ELF-1 (cell line): ENCODE measurements at places on chromosomes 6 and 20.

DNA sequence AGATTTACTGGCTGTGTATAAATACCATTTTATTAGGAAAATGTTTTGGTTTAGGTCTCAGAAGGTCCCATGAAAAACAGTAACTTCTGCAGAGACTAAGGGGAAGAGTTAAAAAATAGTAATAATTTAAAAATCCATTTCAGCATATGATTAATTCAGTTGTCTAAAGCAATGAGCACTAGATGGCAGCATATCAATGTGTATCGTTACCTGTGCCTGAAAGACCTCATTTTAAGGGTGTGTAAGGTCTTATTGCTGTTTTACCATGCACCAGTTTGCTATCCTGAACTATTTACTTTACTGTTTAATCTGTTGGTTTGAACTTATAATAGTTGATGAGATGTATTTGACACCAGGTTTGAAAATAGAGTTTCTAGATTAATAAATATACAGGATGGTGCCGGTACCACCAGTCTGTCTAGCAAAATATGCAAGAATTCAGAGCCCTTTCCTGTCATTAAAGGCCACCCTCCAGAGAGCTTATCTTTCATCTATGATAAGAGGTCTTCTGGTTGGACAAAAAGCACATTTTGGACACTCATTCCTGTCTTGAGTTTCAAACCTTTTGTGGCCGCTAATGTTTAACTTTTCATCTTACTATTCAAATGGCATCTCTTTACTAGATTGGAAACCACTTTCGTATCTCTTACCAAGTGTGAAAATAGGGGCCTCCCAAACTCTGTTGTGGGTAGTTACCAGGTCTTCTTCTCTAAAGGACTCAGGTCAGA is 8.9 kb upstream of the AHI1 start:
- DNase-seq, result no peak

DNA sequence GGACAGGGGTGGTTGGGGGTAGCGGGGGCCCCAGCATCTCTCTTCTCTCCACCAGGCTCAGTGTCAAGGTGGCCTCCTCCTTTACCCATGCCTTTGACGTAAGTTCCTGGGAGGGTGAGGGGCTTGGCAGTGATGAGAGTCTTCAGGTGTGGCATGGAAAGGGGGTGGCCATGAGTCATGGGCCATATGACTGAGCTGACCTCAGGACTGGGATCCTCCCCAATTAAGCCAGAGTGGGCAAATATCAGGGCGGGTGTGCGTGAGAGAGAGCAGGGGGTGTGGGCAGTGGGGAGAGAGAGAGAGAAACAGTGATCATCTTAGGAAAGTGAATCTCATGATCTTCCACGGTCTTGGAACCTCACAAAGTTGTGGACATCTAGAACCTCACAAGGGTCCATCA is 8.2 kb upstream of the BPIFB4 start:
- DNase-seq, result no peak

DNA sequence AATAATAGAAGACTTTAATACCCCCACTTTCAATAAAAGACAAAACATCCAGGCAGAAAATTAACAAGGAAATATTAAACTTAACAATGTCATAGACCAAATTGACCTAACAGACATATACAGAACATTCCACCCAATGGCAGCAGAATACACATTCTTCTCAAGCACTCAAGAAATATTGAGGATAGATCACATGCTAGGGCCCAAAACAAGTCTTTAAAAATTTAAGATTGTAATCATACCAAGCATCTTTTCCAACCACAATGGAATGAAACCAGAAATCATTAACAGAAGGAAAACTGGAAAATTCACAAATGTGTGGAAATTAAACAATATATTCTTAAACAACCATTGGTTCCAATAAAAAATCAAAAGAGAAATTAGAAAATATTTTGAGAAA is 161.0 kb downstream of the COL12A1 start:
- DNase-seq, result no peak

GRCh38 chr6:15386756-15387112 is 140.9 kb downstream of the JARID2 start:
- DNase-seq, result no peak

- no peak for DNase-seq
Observed at GRCh38 chr20:8394308-8394945, 262.4 kb downstream of the PLCB1 start.

DNA sequence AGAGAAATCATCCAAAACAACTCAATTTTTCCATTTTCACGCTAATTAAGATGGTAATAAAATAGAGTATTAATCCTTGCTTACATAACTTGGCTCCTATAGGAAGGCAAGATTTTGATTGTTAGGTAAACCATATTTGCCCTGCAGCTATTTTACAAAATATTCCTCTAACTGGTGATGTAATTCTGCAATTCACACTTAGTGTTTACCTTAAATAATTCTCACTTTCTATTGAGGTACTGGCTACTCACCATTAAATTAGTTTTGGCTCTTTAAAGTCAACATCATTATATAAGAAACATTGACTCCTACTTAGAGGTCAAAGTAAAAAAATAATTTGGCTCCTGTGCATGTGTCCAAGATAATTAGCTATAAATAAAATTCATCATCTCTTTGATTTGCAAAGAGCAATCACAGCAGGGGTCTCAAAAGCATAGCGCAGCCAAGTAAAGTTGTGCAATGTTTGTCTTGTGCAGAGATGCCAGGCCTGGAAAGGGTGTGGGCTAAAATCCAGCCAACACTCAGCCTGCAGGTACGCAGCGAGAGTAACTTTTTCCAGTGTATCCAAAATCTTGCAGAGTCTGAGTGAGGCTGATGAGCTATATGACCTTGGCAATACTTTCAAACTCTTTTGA is 501.2 kb downstream of the MMUT start:
- DNase-seq, result no peak

- DNase-seq, result peak; percentile 51
Observed at GRCh38 chr20:59765599-59766177, 161.3 kb downstream of the PHACTR3 start.

- no peak for DNase-seq
Observed at GRCh38 chr6:53889365-53889764, 94.6 kb downstream of the LRRC1 start.

DNA sequence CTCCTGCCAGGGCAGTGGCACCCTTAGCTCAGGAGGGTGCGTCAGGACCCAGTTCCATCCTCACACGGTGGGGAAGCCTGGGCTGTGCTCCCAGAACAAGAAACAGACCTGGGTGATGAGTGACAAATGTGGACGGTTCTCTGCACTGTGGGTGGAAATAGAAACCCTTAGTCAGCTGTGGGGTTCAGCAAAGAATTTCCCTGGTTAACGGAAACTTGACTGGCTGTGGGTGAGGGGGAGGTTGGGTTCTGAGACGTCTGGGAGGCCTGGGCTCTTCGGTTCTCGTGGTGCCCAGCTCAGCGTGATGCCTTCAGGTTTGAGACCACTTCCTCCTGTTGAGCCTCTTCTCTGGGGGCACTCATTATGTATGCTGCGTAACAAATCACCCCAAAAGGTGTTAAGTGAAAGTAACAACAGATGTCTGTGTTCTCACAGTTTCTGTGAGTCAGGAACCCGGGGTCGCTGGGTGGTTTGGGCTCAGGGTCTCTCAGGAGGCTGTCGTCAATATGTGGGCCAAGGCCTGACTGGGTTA is 53.1 kb upstream of the FAM83D start:
- no peak for DNase-seq

- peak; percentile 3 for DNase-seq
Observed at GRCh38 chr6:146434732-146435390, 108.8 kb upstream of the RAB32 start.

GRCh38 chr6:139372326-139373153 is 1.9 kb downstream of the CITED2 start:
- DNase-seq, result no peak

GRCh38 chr6:114362957-114363356 is 20.1 kb upstream of the HS3ST5 start:
- no peak for DNase-seq

- DNase-seq, result no peak
Observed at GRCh38 chr6:95244751-95245150, 332.6 kb upstream of the MANEA start.

- DNase-seq, result no peak
Observed at GRCh38 chr6:162463576-162463975, 264.0 kb downstream of the PRKN start.

DNA sequence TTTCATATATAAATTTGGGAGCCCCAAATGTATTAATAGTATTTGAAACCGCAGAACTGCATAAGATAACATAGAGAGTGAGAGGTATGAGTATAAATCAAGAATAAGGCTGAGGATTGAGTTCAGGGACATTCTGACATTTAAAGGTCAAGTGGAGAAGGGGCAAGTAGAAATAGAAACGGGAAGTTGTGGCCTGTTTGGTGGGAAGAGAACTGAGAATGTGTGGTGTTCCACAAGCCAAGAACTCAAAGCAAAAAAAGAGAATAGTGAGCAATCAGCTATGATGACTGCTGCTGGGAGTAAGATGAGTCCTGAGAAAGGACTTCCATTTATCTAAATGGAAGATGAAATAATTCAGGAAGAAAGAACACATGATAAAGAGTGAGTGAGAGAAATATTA is 418.4 kb downstream of the CD109 start:
- DNase-seq, result no peak

DNA sequence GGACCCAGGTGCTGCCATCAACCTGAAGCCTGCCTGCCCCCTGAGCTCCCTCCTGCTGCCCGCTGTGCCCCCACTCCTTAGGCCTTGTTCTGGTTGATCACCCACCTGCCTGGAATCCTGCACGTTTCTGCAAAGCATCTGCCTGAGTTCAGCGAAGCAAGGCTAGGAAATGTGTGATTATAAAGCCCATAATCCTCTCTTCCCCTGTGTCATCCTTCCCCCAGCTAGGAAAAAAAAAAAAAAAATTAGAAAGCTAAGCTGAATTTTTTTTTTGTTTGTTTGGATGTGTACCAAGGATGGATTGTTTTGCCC is 93.2 kb downstream of the FOXA2 start:
- no peak for DNase-seq

DNA sequence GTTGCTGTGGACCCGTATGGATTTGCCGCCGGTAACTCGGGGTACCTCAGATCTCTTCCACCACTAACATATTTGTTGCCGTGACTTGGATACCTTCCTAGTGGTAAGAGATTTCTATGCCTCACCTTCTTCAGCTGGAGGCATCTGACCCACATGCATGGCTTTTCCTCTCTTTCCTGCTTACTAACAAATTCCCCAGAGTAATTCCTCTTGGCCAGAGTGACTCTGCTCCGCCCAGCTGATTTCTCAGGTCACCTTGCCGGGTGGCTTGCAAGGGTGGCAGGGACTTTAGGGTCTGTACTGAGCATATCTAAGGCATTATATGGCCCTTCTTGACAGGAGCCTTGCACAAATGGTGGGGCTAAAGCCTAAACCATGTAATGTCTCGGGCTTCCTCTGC is 38.2 kb downstream of the FAM184A start:
- peak; percentile 33 for DNase-seq

DNA sequence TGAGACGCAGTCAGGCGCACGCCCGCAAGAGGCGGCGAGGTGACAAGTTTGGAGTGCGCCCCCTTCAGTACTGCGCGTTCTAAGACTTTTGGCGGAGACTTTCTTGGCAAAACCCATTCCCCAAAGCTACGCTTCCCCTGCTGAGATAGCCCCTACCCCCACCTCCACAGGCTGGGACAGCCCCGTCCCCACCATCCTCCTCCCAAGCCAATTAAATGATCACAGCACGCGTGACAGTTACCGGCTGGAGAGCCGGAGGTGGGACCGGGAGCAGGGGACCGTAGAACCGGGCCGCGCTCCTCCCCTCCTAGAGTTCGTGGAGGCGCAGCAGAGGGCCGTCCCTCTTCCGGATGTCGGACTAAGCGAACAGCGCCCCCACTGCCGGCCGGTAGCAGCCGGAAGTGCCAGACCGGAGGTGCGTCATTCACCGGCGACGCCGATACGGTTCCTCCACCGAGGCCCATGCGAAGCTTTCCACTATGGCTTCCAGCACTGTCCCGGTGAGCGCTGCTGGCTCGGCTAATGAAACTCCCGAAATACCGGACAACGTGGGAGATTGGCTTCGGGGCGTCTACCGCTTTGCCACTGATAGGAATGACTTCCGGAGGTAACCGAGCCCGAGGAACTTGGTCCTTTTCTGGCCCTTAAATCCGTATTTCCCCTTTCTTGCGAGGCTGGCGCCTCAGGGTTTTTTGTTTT is at the start of gene TOMM6:
Gene TOMM6, plus strand, starts transcription at position 476 of the 699 bp plus-strand sequence. Its CDS starts 4 bp downstream, at position 480.
- peak; percentile 98 for DNase-seq

- peak; percentile 59 for DNase-seq
Observed at GRCh38 chr6:41700463-41701347, 34.7 kb downstream of the TFEB start.

GRCh38 chr20:48120120-48120519 is 334.8 kb upstream of the SULF2 start:
- DNase-seq, result no peak

DNA sequence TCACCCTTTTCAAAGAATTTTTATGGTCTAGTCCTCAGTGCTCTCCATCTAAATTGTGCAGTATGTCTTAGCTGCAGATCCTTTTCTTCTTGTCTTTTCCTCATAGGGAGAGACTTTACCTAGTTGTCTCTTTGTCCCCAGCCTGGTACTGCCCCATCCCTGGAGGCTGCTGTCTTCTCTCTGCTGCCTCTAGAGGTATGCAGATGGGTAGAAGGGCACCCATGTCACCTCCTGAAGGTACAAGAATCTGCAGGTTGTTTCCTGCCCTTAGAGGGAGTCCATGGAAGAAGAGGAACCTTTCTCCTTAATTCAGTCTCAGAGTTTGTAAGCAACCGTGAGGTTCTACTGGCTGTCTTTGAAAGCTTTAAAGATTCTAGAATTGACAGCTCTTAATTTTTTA is 39.1 kb downstream of the MCM8 start:
- no peak for DNase-seq

- no peak for DNase-seq
Observed at GRCh38 chr6:168852376-168852884, 401.2 kb downstream of the THBS2 start.

DNA sequence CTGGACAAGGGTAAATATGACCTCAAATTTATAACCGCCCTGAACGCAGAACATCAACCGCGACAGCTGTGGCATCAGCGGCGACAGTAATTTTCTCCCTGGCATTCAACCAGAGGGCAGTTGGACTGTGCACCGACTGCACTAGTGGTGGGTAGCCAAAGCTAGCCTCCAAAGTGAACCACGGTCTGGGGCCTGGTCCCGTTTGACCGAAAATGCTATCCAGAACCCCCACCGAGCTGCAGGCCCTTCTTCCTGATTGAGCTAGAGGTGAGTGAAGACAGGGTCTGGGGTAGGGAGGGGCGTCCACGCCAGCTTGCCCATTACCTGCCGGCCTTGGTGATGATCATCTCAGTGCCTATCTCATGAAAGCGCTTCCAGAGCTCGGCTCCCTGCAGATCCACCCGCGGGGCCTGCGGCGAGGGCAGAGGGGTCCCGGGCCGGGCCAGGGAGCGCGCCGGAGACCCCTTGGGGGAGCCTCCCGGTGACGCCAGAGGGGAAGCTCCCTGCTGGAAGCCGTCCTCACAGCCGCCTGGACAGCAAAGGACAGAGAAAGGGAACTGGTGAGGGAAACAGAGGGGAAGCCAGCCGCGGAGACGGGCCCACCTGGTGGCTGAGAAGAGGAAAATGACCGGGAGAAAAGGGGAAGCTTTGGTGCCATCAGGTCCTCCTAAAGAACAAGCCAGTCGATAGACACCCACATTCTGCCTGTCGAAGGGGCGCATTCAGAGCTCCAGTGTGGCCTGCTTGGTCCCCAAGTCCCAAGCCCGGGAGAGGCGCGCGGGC is 2.0 kb downstream of the TBX18 start:
- DNase-seq, result peak; percentile 64
